ENCODE measurements at places on chromosomes 3 and 15. TPM values are rescaled to one million over a fixed set of nuclear protein-coding genes. Genes with fewer than 3 reads are reported as not detected.

DNA sequence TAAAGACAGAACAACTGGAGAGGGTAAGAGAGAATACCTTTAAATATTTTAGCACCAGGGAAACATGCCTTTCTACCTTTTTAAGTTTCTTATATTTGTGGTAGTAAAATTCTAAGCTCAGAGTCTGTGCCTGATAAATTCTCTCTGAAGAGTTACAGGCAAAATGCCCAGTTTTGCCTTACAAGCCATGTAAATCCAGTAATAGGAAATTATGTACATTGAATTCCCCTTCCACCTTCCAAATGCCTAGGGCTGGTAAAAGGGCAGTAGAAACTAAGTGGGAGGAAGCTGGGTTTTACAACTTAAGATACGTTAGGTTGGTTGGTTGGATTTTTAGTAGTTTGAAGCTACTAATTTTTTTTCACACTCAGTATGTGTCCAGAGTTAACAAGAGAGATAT, 43.1 kb upstream of the TP63 start:
- no peak for DNase-seq

Gene MME
- total RNA-seq = 296 TPM

GRCh38 chr3:128442070-128442469, 24.6 kb downstream of the DNAJB8 start:
- DNase-seq = no peak

DNA sequence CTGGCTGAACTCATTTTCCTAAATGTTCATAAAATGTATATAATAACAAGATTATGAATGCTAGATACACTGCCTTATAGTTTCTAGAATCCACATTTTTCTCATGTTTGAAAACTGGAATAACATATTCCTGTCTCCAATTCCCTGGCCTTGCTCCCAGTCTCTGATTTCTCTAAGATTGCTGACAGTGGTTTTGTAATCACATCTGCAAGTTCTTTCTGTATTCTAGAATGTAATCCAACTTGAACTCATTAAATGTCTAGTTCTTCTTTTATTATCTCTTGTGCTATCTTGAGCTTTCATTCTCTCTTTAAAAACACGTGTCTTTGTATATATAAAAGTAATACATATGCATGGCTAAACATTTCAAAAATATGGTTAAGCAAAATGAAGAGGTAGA, 215.2 kb upstream of the ADAMTS9 start:
- DNase-seq = no peak
